ENCODE measurements at places on chromosomes 6 and 20.

GRCh38 chr6:138239774-138240173, 21.5 kb upstream of the PBOV1 start:
- no peak for DNase-seq

DNA sequence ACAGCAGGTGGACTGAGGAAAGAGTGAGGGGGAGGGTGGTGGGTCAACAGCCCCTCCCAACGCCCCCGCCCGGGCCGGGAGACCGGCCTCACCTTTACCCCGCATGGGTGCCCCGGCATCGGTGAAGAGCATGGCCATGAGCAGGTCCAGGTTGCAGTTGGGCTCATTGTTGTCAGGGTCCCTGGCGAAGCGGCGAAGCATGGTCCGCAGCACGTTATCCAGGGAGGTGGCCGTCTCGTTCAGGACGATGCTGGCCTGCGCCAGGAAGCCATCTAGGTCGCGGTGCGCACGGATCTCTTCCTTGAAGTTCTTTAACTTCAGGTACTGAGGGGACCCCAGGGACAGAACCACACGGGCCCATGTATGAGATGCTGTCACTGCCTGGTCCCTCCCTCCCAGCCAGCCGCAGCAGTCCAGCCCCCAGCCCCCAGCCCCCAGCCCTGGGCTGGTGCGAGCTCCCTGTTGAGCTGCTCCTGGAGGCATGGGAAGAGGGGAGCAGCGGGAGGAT, 4.9 kb downstream of the SLC4A11 start:
- DNase-seq: no peak

DNA sequence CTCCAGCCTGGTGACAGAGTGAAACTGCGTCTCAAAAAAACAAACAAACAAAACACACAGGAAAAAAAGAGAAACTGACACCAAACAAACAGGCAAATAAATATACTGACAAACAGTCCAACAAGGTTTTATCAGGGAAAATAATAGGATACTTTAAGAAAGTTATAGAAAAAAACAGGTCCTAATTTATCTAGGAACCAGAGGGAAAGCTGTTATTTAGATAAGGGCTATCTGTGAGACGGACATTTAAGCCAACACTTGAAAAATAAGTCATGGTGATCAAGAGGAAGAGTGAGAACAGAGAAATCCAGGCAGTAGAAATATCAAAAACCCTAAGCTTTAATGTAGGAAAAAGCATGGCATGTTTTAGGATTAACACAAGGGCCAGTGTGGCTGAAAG, 68.9 kb downstream of the FAM217A start:
- DNase-seq: no peak

- DNase-seq: no peak
Observed at GRCh38 chr6:109397020-109397419, 14.8 kb upstream of the CD164 start.

DNA sequence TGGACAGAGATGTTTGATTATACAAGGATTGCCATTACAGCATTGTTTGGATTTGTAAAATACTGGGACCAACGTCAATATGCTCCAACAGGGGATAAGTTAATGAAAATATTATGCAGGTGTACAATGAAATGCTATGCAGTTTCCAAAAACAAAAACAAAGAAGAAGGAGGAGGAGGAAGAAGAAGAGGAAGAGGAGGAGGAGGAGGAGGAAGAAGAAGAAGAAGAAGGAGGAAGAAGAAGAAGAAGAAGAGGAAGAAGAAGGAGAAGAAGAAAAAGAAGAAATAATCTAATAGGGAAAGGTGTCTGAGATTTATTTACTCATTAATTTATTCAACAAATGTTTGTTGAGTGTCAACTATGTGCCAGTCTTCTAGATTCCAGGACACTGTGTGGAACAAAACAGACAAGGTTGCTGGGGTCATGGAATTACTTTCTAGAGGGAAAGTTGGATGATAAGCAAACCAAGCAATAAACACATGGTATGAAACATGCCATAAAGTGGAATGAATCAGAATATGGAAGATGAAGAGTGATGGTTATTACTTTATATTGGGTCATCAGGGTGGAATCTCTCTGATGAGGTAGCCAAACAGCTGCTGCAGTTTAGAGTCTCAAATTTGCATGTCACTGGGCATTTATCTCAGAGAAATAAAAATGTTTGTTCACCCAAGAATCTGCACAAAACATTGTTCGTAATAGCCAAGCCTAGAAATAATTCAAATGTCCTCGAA, 6.3 kb upstream of the TRIM27 start:
- DNase-seq: peak; percentile 7

- no peak for DNase-seq
Observed at GRCh38 chr6:7434672-7435071, 45.1 kb downstream of the RIOK1 start.

- DNase-seq: no peak
Observed at GRCh38 chr6:141988327-141988726, 144.4 kb upstream of the GJE1 start.

DNA sequence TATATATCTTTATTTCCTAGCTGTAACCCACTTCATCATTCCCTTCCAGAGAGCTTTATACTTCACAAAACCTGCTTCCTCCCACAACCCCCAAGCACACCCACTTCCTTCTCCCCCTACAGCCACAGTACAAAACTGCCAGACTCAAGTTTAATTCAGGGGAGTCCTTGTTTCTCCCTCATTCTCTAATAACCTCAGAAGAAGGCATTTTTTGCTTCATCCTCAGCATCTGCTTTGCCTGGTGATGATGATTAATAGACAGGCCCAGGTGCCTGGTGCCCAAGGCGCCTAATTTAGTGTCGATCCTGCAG, 414.3 kb downstream of the KIF16B start:
- DNase-seq: no peak

- DNase-seq: no peak
Observed at GRCh38 chr6:115270953-115271352, 789.7 kb downstream of the FRK start.

- DNase-seq: peak; percentile 85
Observed at GRCh38 chr6:158408552-158409130, 96.4 kb downstream of the TULP4 start.

GRCh38 chr20:46400828-46401477, 5.5 kb downstream of the ELMO2 start:
- peak; percentile 75 for DNase-seq

DNA sequence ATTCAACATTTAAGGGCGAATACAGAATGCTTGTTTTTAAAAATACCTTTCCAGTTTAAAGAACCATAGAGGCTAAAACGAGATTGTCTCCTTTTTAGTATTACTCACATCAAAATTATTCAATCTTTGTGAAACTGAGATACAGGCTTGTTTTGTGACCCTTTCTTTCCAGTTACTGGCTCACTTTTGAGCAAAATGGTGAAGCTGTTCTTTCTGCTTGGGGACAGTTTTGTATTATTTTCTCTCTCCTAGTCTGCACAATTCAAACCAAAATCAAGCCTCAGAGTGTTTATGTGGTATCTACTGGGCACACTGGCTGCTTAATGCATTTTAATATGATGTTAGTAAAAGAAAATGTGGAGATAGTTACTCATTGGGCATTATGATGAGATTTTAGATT, 36.5 kb downstream of the HIVEP1 start:
- no peak for DNase-seq

DNA sequence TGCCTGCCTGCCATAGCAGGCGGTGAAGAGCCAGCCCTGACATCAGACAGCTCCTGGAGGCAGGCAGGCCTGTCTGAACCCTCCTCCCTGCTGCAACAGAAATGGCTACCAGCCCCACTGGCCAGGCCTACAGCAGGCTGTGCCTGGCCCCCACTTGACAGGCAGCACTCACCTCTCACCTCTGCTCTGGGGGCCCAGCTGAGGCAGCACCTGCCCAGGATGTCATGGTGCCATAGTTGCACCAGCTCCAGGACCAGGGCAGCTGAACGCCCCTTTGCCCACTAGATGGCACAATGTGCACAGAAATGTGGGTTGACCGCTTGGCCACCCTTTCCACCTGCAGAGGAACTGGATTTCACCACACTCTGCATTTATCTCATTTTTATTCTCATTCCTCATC, 30.6 kb downstream of the MRPL14 start:
- peak; percentile 58 for DNase-seq

DNA sequence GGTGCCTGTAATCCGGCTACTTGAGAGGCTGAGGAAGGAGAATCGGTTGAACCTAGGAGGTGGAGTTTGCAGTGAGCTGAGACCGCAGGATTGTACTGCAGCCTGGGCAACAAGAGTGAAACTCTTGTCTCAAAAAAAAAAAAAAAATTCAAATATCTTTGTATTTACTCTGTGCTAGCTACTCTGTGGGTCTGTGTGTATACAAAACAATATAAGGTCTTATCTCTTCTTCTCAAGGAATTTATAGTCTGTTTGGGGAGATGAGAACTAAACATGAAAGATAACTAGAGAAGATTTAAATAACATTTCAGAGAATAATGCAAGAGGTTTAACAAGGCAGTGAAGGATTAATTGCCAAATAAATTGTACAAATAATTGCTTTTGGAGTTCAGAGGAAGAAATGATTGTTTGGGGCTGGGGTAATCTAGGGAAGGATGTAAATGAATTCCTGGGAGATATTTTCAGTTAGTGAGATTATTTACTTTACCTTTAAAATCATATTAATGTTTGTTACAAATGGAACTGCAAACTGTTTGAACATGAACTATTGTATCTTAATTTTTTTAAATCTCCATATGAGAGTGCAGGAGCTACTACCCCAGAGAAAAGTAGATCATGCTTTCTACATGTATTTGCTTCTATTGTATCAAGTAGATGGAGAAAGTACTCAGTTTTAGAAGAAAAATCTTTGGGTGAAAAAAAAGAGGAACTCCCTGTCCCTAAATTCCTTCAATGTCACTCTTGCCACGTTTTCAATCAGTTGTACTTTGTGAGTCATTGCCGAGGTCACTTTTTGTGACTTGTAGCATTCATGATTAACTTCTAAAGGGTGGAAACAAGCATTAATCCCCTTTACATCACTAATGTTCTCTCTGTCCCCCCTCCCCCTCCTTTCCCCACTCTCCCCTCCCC, 39.0 kb downstream of the NCOA3 start:
- DNase-seq: peak; percentile 33

GRCh38 chr6:24919056-24919892, 16.5 kb downstream of the RIPOR2 start:
- DNase-seq: no peak

DNA sequence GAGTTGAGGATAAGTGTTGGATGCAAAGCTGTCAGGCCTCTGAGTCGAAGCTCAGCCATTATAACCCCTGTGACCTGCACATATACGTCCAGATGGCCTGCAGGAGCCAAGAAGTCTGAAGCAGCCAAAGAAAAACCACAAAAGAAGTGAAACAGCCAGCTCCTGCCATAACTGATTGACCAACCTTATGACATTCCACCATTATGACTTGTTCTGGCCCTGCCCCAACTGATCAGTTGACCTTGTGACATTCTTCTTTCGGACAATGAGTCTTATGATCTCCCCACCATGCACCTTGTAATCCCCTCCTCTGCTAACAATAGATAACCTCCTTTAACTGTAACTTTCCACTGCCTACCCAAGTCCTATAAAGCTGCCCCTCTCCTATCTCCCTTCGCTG, 133.7 kb upstream of the AGPAT4 start:
- DNase-seq: peak; percentile 68

- DNase-seq: no peak
Observed at GRCh38 chr6:139442188-139442671, 67.8 kb upstream of the CITED2 start.

- no peak for DNase-seq
Observed at GRCh38 chr6:118808793-118809638, 84.9 kb upstream of the ASF1A start.

GRCh38 chr20:19901226-19901625, 115.9 kb upstream of the NAA20 start:
- no peak for DNase-seq

- no peak for DNase-seq
Observed at GRCh38 chr6:14146506-14147096, 29.0 kb downstream of the CD83 start.

DNA sequence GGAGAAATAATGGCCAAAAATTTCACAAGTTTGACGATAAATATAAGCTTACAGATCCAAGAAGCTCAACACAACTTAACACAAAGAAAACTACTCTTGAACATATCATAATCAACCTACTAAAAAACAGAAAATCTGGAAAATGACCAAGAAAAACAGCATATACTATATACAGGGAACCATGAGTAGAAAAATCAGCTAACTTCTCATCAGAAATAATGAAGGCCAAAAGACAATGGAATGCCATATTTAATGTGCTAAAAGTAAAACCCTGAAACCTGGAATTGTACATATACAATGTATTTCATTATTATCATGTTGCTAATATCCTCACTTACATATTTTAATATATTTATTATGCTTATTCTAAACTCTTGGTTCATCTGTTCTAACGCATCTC, 25.3 kb downstream of the MAPK13 start:
- no peak for DNase-seq

- DNase-seq: no peak
Observed at GRCh38 chr6:47766445-47766844, 15.4 kb upstream of the OPN5 start.

DNA sequence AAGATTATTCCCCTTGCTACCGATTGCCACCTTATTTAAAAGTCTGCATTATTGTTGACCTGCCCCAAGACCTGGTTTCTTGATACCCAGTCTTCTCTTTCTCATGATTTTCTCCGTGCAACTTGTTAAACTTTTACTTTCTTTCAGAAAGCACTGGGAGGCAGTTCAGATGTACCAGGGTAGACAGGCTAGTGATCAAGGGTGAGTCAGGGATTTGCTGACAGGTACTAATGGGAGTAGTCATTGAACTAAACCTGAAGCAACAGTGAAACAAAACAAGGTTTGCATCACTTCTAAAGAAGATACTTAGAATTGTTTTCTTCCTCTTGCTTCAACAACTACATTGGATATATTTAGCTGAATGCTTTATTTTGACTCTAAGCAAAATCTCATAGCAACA, 124.4 kb downstream of the KCNQ5 start:
- DNase-seq: peak; percentile 11

DNA sequence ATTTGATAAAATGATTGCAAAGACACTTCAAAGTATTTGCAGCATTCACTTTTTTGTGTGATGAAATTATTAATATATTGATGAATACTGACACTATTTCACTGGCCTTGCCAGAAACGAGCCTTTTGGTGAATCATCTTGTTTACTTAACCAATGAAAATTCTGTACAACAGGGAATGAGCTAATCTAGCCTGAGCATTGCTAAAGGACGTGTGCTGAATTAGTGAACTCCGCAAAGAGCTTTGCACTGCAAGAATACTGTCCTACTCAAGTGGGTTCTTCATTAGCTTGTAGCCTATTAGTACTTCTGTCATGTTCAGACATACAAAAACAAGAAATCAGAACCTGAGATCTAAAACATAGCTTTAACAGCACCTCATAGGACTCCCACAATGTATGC, 172.0 kb upstream of the NRSN1 start:
- DNase-seq: no peak

DNA sequence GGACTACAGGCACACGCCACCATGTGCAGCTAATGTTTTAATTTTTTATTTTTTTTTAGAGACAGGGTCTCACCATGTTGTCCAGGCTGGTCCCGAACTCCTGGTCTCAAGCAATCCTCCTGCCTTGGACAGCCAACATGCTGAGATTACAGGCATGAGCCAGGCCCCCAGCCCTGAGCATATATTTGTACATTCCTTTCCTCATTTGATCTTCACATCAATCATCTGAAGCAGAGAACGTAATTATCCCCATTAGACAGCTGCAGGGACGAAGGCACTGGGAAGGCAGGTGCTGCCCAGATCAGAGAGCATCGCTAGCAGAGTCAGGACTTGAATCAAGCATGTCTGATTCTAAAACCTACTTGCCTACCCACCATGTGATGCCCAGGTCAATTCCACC, 41.0 kb upstream of the SIRPA start:
- DNase-seq: no peak

All from fibroblast of skin of right quadriceps (primary cell).